ENCODE measurements at places on chromosomes 12 and 14.
A peak's percentile ranks its signal among the peaks of the same experiment; 100 is the strongest.

GRCh38 chr12:110280392-110280778 lies 662 bp upstream of the ATP2A2 start:
- peak; percentile 45 for DNase-seq

DNA sequence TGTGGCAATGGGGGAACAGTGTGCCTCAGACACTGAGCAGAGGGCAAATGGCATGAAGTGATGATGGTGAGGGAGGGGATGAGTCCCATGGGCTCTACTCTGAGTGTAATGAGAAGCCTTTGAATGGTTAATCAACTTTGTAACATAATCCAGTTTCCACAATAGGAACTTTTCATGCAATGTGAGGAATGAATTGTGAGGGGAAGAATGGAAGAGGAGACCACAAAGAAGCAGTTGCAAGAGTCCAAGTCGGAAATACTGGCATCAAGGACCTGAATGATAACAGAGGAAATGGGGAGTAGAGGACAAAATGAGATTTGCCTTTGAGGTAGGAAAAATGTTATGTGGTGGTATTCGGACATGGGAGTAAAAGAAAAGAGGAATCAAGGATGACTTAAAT lies 476.9 kb upstream of the PRICKLE1 start:
- no peak for DNase-seq

GRCh38 chr12:79378496-79378895 lies 312.3 kb downstream of the PAWR start:
- DNase-seq: no peak

DNA sequence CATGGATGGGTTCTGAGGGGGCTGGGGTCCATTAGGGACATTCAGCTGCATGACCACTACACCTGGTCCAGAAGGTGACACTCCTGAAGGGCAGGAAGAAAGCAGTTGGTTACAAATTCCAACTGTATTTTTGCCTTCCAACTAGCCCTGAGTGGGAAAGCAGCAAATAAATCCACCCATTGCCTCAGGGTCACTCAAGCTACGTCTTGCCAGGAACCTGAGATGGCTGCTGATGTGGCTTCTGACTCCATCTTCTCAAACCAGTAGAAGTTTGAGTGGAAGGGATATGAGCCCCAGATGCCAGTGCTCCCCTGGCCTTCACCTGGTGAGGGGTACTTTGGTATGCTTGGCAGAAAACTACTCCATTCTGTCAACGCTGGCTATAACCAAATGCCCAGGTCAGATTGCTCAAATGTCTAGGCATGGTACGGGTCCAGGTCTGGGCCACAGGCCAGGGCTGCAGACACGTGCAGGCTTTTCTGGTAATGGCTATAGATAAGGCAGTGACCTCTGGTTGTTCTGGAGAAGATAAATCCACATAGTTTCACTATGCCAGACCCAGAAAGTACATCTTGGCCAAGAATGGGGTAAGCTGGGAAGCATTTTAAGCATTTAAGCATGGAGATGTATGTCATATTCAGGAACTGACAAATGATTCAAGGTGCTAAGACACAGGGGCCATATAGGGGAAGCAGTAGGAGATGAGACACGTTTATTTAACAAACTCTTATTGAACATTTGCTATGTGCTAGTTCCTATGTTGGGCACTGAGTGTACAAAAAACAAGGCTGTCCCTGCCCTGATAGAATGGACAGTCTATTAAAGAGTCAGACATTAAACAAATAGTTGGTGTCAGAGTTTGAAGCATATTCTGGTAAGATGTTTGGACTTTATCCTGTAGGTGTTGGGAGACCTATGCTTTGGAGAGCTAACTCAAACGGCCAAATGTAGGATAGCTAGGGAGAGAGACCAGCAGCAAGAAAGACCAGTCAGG lies 8.3 kb upstream of the STAC3 start:
- no peak for DNase-seq

DNA sequence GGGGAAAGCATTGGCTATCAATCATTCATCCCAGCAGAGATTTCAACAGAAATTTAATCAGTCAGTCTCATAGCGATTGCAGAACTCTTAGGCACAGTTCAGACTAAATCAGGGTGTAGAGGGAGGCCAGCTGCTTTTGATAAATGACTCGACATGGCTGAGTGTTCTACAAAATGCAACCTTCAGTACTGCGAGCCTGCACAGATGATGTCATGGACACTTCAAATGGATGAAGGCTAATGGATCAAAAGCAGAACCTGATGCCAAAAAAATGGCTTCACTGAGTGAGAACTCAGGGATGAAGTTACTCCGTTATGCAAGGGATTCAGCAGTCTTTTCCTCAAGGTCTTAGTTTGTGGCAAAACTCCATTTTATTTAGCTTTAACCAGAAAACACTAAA lies 167.3 kb downstream of the DACT1 start:
- no peak for DNase-seq

DNA sequence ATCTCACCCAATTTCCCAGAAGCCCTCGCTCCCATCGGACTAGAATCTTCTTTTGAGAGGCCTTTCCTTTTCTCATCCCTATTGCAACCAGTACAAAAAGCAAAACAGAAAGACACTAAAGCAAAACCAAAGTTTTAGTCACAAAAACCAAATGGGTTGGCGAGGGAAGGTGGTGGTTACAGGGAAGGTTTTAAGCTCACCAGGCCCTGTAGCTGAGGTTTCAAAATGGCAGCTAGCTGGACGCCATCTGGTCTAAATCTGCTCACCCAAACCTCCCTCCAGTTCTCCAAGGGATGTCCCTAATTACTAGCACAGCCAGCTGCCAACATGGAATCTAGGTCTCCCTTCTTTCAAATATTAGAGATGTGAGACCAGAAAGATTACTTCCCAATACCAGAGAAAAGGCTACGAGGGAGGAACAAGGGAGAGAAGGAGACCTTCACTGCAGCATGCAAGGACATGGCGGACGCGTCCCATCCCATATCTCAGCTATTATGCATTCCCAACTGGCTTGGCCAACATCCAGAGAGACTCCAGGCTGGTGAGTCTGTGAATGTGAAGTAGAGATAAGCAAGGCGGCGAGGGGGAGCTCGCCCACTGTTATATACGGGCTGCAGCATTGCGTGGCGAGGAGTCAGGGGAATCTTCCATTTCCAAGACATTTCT lies 70.8 kb downstream of the DPF3 start:
- DNase-seq: no peak

DNA sequence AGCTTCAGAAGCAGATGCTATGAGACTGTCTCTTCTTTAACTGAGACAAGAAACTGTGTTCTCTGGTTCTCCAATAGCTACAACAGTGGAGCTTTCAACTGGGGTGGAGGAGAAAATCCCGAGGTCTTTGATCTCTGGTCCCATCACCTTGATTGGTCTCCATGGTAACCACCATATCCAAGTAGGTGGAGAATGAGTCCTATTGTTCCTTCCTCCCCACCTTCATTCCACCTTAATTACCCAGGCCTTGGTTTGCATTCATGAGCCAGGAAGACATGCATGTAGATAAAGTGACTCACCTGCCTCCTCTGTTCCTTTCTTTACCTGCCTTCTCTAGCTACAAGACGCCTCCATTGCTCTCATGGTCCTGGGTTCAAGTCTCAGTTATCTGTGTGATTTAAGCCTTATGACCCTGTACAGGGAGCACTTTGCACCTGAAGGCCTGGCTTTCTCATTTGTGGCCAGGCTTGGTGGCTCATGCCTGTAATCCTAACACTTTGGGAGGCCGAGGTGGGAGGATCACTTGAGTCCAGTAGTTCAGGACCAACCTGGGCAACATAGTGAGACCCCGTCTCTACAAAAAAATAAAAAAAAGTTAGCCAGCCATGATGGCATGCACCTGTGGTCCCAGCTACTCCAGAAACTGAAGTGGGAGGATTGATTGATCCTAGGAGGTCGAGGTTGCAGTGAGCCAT lies 157.7 kb upstream of the TBX3 start:
- no peak for DNase-seq

GRCh38 chr14:66237741-66238140 lies 248.4 kb upstream of the CCDC196 start:
- no peak for DNase-seq

DNA sequence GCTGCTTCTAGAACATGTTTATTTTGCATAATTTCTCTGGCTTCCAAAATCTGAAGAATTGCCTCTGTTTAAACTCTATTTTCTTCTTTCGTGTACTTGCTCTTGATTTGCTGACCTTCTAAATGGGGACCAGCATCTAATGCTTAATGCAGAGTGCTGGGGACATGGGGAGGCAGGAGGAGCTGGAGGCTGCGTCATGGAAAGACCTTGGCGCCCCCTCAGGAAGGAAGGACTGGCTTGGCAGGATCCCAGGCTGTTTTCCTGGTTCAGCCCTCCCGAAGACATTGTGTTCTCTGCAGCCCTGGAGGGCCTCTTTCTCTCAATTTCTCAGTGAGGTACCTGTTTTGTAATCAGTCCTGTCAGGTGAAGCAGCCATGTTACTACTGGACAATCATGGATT lies 5.5 kb downstream of the PRKCH start:
- DNase-seq: no peak

DNA sequence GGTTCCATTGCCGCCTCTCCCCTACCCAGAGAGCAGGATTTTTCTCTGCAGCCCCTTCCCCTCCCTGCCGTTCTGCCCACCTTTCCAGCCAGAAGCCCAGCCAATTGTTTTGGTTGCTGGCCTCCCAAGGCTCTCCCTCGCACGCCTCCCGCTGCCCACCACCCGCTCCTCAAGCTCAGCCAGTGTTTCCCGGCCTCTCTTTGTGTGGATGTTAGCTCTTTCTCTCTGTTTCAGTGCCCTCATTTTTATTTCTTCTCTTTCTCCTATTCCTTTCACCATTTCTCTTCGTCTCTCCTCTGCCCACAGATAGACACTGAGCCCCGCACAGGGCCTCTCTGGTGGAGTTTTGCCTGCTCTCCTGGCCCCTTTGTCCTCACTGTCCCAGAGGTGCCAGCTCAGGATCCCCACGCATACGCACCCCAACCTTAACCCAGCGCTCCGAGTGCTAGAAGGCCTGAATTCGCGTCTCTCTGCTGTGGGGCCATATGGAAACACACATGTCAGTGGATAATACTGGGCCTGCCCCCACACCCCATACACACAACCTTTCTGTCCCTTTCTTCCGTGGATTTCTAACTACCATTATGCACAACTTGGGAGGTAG lies 54.9 kb downstream of the SMUG1 start:
- DNase-seq: no peak

DNA sequence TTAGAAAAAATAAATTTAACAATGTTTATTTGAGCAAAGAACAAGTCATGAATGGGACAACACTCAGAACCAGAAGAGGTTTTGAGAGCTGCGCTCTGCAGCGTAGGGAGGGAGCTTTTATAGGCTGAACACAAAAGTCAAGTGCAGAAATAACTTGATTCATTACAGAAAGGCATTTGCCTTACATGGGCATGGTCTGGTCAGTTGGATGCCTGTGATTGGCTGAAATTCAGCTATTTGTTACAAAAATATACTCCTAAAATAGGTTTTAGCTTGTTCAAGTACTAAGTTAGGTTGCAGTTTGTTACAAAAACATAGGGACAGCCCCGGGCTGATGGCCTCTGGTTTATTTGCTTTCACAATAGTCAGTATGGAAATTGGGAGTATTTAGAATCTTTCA lies 118.0 kb downstream of the NUAK1 start:
- DNase-seq: no peak

GRCh38 chr12:75978677-75979076 lies 52.9 kb downstream of the PHLDA1 start:
- no peak for DNase-seq

DNA sequence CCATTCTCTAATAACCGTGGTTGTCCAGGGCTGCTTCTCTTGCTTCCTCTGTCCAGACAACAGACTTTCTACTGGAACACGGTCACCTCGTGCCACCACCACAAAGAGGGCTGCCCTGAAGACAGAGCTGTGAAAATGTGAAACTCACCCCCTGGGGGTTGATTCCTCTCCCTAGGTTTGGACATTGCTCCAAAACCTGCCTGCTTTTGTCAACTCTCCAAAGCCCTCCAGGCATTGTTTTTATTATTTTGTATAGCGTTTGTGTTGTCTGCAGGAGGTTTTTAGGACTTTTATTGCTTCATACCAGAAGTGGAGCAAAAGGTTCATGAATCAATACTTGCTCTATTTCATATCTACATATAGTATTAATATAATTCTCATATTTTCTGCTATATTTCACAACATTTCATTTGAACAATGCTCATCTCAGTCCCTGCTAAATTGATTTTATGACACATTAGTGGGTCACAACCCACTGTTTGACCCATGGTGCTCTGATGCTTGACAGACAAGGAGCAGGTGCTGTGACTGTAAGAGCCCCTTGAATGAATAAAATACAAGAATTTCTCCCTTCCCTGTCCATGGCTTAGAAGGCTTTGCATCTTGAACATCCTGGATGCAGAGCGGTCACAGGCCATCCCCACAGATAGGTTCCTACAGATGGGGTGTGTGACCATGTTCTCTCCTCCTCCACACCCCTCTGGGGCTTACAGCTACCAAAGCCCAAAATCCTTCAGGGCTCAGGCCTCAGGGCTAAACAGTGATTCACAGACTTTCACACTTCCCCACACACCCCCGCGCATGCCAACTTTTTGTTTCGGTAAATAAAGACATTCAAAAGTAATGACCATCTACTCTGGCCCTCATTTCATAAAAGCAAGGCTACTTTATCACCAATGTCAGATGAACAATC lies 20.6 kb upstream of the EML1 start:
- DNase-seq: no peak
